ENCODE measurements at places on chromosomes 7 and 10. TPM values are rescaled to one million over a fixed set of nuclear protein-coding genes. Genes with fewer than 3 reads are reported as not detected.

Gene CHCHD2
- 505 TPM for total RNA-seq

Gene CTAGE6
- total RNA-seq, result 3.0 TPM

DNA sequence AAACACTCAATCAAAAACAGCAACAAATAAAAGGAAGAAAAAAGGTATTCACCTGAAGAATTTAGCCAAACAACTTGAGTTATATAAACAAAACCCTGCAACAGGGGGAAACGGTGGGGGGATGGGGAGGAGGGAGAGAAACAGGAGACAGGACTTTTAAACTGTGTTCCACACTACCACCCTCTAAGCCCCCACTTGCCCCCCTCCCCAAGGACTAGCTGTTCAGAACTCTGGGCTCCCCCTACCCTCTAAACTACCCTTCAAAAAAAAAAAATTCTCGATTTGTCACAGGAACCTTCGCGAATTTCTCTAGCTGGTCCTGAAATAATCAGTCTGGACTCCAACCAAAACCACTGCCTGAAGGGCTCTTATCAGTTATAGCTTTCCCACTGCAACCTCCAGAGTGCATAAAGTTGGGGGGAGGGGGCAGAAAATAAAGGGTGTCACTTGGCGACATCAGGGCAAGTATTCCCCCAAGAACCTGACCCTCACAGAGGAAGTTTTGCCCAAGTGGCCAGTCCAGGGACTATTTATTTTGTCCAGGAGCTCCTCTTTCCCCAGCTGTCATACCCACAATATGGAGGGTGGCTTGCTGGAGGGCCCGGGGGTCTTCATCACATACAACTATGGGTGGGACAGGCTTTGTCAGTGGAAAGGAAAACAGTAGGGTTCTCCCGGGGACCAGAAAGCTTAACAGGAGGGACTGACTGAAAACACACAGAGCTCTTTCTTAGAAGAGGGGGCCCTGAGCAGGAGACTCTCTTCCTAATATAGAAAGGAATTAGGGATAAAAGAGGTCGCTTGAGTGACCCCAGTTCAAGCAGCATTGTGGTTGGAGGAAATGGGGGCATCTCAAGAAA is 1.3 kb downstream of the UBE2H start:
- H3K4me1 ChIP-seq, result peaks cover 13% of the 10 kb centered on the region
- H3K27ac ChIP-seq, result no peak overlapping the region
- no peaks in the 10 kb centered on the region for H3K27me3 ChIP-seq
- H3K4me3 ChIP-seq, result no peak overlapping the region
- peaks cover 6% of the 10 kb centered on the region for H3K36me3 ChIP-seq

- H3K27me3 ChIP-seq, result no peaks in the 10 kb centered on the region
- peak overlapping the region; percentile 99 for H3K27ac ChIP-seq
- DNase-seq, result peak; percentile 94
- peaks cover 7% of the 10 kb centered on the region for H3K36me3 ChIP-seq
- H3K4me3 ChIP-seq, result peak overlapping the region; percentile 88
- peaks cover 44% of the 10 kb centered on the region for H3K4me1 ChIP-seq
Measured at GRCh38 chr7:155205368-155206317, 92.0 kb upstream of the INSIG1 start.

Gene SCART1
- total RNA-seq, result 15.4 TPM

- no peaks in the 10 kb centered on the region for H3K36me3 ChIP-seq
- peaks cover 6% of the 10 kb centered on the region for H3K4me1 ChIP-seq
- no peak for DNase-seq
- peaks cover 39% of the 10 kb centered on the region for H3K27me3 ChIP-seq
- H3K4me3 ChIP-seq, result no peak overlapping the region
Measured at GRCh38 chr7:150804802-150805201, 4.2 kb downstream of the TMEM176A start.

GRCh38 chr7:157445956-157446295 is 109.1 kb downstream of the DNAJB6 start:
- H3K27ac ChIP-seq, result no peak overlapping the region
- no peaks in the 10 kb centered on the region for H3K4me1 ChIP-seq
- H3K36me3 ChIP-seq, result peaks cover 3% of the 10 kb centered on the region
- H3K27me3 ChIP-seq, result peaks cover 7% of the 10 kb centered on the region
- H3K4me3 ChIP-seq, result no peak overlapping the region
